AG04450 (cell line): ENCODE measurements at places on chromosomes 7 and 10.

DNA sequence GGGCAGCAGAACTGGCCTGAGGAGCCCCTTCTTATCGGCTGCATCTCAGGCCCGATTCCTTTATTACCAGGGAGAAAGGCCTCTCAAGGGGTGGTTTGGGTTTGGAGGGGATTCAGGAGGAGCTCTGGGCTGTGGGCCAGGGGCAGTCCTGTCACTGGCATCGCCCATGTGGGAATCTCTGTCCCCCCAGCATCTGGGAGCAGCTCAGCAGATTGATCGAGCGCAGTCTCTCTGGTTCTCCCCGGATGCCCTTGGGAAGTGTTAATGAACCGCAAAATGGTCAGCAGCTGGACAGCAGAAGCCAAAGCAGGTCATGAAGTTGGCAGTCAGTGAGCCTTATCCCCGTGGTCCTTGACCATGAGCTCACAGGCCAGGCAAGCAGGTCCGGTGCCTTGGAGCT, 104.4 kb upstream of the ANLN start:
- DNase-seq = no peak

DNA sequence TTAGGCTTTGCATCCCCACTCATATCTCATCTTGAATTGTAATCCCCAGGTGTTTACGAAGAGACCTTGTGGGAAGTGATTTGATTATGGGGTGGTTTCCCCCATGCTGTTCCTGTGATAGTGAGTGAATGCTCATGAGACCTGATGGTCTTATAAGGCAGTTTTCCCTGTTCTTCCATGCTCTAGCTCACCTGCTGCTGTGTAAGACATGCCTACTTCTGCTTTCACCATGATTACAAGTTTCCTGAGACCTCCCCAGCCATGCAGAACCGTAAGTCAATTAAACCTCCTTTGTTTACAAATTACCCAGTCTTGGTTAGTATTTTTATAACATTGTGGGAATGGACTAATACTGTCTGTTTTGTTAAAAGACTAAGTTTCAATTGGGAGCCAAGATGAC, 35.3 kb upstream of the ZNF92 start:
- DNase-seq = no peak

- DNase-seq = no peak
Measured at GRCh38 chr7:64636386-64636785, 29.5 kb upstream of the ZNF107 start.

GRCh38 chr7:149191851-149192250, 3.5 kb upstream of the ZNF282 start:
- DNase-seq = no peak

DNA sequence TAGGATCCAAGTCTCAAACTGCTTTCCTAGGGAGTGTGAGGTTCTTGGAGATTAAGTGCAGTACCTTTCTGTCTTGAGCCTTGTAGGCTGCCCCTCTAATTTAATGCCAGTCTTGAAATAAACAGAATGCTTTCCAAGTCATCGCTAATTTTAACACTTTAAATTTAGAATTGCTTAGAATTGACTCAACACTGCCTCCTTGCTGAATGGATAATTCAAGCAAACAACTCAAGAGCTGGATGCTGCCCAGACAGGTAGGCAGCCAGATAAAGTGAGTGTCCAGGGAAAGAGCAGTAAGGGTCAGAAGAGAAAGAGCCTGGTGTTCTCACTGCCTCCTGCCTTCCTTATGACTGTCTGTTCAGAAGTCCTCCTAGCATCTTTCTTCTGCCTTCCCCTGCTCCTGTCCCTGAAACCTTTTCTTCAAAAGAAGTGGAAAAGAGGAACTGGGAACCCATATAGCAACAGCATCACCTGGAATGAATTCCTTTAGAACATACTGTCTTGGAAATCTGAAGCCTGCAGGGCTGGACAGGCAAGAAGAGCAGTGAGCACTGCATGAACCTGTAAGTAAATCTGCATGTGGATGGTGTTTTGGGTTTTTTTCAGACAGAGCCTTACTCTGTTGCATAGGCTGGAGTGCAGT, 3.1 kb upstream of the GOT1 start:
- no peak for DNase-seq

GRCh38 chr7:129471402-129471827, 30.9 kb upstream of the SMKR1 start:
- no peak for DNase-seq

DNA sequence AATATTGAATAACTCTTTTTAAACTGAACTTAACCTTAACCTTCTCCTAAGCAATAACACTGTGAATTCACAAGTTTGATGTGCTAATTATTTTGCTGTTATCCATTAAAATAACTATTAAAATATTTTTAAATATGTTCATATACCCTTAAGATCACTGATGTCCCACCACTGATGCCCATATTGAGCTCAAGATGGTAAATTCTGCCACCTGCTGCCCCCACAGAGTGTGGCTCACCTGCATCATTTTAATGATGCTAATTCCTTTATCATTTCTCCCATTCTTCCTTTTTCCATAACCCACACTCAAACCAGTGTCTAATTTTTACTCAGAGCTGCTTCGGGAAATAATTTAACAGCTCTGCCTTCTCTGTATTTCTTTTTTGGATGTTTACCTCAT, 82.3 kb upstream of the ARID5B start:
- DNase-seq = no peak

DNA sequence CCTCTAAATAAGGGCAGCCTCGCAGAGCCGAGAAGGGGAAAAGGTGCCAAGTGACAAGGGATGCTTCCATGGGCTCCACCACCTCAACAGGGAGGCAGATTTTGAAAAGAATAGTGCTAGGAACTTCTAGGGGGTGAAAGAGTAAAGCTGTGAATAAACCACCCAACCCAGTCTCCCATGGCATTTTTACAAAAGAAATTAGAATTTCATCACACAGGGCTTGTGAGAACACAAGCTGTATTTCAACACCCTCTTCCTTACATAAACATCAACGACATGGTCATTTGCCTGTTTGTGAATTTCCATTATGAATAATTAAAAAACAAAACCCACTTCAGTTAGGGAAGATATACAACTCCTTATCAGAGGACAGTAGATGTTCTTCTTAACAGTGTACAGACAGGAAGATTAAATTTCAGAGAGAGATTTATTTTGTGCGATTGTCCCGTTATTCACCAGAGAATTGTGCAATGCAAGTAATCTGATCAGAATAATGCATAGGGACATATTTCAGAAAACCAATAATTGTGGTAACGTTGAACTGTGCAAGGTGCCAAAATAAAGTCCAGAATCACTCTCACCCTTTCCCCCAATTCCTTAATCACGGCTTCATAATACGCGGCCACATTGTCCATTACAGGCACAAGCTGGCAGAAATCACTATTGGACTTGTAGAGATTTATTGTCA, 207.8 kb upstream of the MGMT start:
- DNase-seq = no peak

- DNase-seq = no peak
Measured at GRCh38 chr10:119450606-119451299, 91.8 kb downstream of the RGS10 start.

GRCh38 chr7:104445393-104445792, 117.0 kb downstream of the LHFPL3 start:
- DNase-seq = no peak

GRCh38 chr10:108970016-108970415, 953.3 kb downstream of the XPNPEP1 start:
- no peak for DNase-seq

DNA sequence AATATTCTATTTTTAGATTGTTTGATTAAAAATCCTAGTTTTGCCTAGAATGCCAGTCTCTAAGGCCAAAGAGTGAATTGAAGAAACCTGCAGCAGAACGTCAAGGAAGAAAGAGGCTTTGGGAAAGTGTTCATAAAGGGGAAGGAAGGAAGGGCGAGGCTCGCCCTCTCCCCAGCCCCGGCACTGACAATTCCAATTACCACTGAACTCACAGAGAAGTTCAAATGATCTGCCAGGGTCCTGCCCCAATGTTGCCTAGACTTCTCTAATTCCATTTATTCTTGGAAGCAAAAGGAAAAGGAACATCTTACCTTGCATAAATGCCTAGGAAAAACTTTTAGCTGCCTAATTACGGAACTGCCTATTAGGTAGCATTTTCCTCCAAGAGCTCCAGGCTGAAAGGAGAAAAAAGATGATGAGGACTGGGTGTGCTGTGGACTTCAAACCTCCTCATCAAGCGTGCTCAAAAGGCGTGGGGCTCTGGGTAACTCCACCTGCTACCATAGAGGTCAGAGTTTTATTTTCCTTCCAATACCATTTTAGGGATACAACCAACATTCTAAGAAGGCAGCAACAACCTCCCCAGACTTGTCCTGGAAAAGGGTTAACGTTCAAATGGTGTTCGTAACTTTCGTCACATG, 134.5 kb downstream of the PKD1L1 start:
- no peak for DNase-seq

- no peak for DNase-seq
Measured at GRCh38 chr7:51279391-51280023, 37.1 kb downstream of the COBL start.

DNA sequence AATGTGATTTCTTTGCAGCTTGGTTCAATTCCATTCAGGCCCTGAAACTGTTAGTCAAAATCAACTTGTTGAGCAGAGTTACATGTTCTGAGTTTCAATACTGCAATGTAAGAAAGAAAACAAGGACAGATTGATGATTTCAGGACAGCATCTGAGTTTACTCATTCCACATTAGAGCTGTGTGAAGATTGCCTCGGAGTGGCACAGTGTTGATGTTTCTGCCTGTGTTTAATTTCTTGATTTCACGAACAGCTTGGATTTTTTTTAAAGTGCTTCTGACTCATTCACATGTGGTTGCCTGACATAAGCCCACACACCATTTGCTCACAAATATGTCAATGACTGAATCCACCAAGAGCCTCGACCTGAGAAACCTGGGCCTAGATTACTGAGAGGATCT, 101.2 kb upstream of the PARD3 start:
- DNase-seq = peak; percentile 78

GRCh38 chr7:91656541-91657482, 223.7 kb downstream of the MTERF1 start:
- DNase-seq = no peak

DNA sequence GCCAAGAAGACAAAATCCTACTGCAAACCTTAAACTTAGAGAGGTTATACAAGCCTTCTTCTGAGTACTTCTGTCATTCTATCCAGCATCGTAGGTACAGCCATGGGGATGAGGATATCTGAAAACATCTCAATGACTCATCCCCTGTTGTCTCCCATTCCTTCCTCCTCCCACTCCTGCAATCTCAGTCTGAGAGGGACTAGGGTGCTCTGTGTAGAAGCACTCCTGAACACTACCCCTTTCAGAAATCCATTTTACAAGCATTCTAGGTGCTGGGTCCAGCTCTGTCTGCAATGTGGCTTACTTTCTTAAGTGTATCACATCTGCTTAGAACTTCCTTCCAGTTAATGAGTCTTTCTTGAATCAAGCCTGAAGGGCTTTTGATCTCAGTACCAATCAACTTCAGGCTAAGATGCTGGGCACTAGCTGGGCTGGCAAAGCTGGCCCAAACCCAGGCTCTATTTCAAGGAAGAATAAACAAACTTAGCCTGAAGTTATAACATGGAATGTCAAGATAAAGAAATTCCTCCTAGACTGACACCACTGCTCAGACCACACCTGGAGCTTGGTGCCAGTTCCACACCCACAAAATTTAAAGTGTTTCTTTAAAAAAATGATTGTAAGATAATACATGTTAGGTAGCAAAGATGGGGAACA, 270.3 kb upstream of the AOAH start:
- no peak for DNase-seq

GRCh38 chr7:2809903-2810625, 34.0 kb downstream of the GNA12 start:
- no peak for DNase-seq

DNA sequence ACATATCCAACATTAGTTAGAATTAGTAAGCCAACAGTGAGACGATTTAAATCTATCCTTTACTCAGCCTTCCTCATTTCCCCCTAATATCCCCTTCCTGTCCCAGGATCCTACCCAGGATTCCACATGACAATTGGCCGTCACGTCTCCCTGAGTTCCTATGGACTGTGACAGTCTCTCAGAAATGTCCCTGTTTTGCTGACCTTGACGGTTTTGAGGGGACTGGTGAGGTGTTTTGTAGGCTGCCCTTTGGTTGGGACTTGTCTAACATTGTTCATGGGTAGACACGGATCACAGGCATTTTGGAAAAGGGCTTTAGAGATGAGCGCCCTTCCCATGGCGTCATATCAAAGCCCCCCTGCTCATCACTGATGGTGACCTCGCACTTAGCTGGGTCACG, 162.8 kb downstream of the ZMYND11 start:
- DNase-seq = no peak

GRCh38 chr7:73895626-73896025, 34.7 kb downstream of the TMEM270 start:
- DNase-seq = no peak

GRCh38 chr7:84248843-84249242, 54.3 kb upstream of the SEMA3A start:
- DNase-seq = no peak

DNA sequence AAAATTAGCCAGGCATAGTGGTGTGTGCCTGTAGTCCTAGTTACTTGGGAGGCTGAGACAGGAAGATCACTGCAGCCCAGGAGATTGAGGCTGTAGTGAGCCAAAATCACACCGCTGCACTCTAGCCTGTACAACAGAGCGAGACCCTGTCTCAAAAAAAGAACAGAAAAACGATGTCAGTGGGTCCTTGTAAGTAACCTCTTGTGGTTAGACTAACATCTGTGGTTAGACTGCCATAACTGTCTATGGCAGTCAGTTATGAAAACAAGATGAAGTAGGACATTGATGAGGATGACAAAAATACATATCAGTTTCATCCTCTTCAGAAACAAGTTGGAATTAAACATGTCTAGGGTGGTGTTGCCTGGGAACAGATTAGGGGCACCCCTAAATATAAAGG, 53.3 kb downstream of the AKAP9 start:
- no peak for DNase-seq

DNA sequence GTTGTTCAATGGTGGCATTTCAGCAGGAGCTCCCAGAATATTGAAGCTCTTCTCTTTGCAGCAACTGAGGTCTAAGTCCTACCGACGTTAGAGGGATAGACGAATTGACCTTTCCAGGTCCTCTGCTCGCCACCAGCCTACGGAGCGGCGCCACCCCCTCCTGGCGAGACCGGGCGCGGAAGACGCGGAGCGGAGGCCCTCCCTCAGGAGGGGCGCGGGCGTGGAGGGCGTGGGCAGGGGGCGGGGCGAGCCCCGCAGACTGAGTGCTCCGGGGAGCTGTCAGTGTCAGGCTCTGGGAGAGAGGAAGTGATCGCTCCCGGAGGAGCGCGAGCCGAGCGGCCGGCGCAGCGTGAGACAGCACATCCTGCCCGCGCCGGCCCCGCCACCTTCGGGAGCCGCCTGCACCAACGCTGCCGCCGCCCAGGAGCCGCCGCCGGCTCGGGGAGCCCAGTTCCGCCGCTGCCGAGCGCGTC, at the start of gene DYNC1I1:
Gene DYNC1I1 (plus strand): TSS at position 257 of the 473 bp plus-strand sequence. CDS start 32,176 bp downstream, outside the sequence.
- DNase-seq = no peak

GRCh38 chr10:75956624-75957023, 525.2 kb downstream of the LRMDA start:
- DNase-seq = no peak
